CD4-positive, alpha-beta T cell treated with Interleukin-2 at 100 ng/mL for 4 hours (primary cell): ENCODE measurements at places on chromosomes 16 and 17.

GRCh38 chr17:14693382-14693781 is 392.5 kb downstream of the HS3ST3B1 start:
- DNase-seq = no peak

DNA sequence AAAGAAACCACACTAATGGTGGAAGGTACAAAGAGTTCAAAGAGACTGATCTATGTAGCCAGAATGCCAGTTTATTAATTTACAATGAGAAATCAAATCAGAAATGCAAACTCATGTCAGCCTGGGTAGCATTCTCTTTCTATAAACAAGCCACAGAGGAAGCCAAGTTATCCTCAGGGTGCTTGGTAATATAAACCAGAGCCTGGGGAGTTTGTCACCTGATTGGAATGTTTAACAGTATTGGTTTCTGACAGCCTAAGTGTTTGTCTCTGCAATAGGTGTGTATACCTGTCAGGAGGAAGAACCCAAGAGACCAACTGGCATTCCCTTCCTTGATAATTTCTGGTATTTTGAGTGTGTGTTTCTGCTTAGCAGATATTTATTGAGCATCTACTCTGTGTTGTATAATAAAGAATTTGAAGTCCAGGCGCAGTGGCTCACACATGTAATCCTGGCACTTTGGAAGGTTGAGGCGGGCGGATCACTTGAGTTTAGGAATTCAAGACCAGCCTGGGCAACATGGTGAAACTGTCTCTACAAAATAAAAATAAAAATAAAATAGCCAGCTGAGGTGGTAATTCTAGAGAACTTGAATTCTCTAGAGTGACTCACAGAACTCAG is 3.1 kb upstream of the C17orf58 start:
- no peak for DNase-seq

DNA sequence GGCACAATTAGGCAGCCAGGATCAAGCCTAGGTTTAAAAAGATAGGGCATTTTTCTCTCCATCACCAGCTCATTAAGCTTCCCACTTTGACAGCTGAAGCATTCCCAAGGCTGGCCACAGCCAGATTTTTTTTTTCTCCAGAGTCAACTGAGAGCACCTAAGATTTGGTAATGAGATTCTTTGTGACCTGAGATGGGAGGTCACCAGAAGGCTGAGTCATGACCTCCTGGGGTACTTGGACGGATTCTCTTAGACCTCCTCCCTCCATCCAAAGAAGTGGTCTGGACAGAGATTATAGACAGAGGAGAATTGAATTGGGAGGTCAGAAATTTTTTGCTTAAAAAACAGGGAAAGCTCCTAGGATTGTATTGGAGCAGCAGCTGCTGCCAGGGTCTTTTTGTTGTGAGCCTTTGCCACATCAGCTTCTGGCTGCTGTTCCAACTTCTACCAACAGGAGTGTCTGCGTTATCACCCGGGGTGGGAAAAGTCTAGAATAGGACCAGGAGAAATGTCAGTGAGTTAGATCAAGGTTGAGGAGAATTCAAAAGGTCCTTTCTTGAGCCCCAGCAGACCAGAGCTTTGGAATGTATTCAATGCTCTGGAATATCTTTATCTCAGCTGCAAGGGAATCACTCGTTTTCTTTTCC is 221.2 kb upstream of the N4BP1 start:
- no peak for DNase-seq

GRCh38 chr16:24544640-24545039 is 5.3 kb downstream of the RBBP6 start:
- no peak for DNase-seq

GRCh38 chr16:60811051-60811608 is 1225.1 kb downstream of the CDH8 start:
- no peak for DNase-seq

GRCh38 chr16:30049871-30050270 is 15.7 kb upstream of the ALDOA start:
- no peak for DNase-seq

- DNase-seq = no peak
These were observed 14.4 kb downstream of the TENT4B start for GRCh38 chr16:50167556-50167955.

DNA sequence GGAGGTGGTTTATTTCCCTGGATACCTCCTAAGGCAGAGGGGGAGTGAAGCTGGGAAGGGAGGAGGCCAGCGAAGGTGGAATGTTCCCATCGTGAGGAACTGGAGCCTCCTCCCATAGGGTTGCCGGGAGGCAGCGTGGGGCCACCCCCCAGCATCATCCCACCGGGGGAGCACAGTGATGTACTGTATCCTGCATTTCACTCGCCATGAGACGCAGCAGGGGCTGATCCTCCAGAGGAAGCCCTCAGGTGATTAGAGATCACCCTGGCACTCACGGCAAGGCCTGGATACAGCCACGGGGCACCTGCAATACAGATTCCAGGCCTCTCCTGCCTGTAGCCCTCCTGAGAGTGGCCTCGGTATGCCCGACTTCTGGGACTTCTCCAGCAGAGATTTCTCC is 25.5 kb upstream of the BEAN1 start:
- no peak for DNase-seq

- no peak for DNase-seq
These were observed 86.7 kb downstream of the ZFHX3 start for GRCh38 chr16:72961115-72961832.

GRCh38 chr17:51200846-51201245 is 34.6 kb downstream of the NME2 start:
- no peak for DNase-seq

- DNase-seq = no peak
These were observed 2.8 kb downstream of the ADCY7 start for GRCh38 chr16:50269061-50269705.

DNA sequence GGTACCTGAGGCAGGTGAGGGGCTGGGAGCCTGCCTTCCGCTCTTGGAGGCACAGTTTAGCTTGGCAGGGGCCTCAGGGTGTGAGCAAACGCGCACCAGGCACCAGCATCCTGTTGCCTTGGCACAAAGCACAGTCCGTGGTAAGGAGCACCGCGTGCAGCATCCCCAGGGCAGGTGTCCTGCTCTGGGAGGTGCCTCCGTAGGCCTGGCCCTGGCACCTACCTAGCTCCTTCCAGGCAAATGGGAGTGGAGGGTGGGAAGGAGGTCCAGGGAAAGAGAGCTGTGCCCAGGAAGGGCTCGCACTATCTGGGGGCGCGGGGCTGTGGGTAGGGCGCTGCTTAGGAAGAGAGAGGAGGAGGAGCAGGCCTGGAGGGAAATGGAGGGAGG is 3.1 kb upstream of the GSE1 start:
- no peak for DNase-seq

DNA sequence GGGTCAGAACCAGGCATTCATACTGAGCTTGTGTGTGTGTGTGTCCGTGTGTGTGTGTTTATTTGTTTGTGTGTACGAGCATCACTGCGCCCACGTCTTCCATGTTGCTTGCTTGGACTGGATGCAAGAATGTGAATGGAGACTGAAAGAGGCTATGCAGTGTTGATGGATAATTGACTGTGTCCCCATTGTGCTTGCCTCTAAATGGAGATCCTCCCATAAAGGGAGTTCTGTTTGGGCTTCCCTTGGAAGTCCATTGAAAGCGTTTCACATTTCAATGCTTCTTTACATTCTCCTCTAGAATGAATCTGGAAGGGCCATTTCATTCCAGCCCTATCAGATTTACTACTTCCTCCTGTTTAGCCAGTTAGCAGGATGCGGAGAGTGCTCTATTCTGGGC is 124.0 kb downstream of the GP2 start:
- no peak for DNase-seq

GRCh38 chr17:79673517-79673916 is 57.2 kb upstream of the ENPP7 start:
- DNase-seq = no peak
